ENCODE measurements at places on chromosomes 2 and 18.
A peak's percentile ranks its signal among the peaks of the same experiment; 100 is the strongest.

DNA sequence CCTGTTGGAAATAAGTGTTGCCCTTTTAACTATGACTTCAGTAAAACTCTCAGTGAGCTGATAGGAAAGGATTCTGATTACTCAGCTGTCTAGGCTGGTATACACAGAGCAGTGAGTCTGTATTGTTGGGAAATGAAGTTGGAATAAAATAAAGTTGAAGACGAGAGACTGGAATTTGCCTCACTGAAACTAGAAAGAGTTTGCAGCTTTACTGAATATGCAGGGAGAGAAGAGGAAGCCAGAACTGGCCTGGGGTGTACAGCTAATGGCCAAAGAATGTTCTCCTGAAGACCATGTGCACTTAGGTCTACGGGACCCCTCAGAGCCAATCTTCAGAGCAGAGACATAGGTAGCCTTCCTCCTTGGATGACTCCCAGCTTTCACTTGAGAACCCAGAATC lies 26.5 kb downstream of the EIF4E2 start:
- DNase-seq: peak; percentile 10

DNA sequence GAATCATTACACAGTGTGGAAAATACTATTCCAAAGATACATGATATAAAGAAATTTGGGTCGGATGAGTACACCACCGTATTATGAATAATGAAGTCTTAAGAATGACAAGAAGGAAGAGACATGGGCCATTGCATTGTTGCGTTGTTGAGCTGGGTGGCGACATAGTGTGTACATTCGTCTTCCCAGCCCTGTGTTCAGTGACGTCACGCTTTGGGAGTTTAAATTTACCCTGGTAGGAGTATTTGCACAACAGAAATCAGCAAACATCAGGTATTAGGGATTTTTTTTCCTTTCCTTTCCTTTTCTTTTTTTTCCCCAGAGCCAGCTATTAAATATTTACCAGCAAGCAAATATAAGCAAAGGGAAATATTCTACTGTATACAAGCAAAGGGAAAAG lies 347.2 kb upstream of the NETO1 start:
- no peak for DNase-seq

- no peak for DNase-seq
Measured at GRCh38 chr2:128781585-128782385, 463.1 kb upstream of the HS6ST1 start.

GRCh38 chr2:172091000-172091641 lies 5.8 kb downstream of the DLX1 start:
- no peak for DNase-seq

GRCh38 chr2:217372794-217373193 lies 512.9 kb upstream of the TNP1 start:
- no peak for DNase-seq

- DNase-seq: no peak
Measured at GRCh38 chr2:159266554-159266953, 19.9 kb downstream of the WDSUB1 start.

GRCh38 chr18:59448546-59448945 lies 89.5 kb upstream of the LMAN1 start:
- DNase-seq: no peak

GRCh38 chr2:38526195-38526594 lies 76.5 kb downstream of the HNRNPLL start:
- peak; percentile 35 for DNase-seq

DNA sequence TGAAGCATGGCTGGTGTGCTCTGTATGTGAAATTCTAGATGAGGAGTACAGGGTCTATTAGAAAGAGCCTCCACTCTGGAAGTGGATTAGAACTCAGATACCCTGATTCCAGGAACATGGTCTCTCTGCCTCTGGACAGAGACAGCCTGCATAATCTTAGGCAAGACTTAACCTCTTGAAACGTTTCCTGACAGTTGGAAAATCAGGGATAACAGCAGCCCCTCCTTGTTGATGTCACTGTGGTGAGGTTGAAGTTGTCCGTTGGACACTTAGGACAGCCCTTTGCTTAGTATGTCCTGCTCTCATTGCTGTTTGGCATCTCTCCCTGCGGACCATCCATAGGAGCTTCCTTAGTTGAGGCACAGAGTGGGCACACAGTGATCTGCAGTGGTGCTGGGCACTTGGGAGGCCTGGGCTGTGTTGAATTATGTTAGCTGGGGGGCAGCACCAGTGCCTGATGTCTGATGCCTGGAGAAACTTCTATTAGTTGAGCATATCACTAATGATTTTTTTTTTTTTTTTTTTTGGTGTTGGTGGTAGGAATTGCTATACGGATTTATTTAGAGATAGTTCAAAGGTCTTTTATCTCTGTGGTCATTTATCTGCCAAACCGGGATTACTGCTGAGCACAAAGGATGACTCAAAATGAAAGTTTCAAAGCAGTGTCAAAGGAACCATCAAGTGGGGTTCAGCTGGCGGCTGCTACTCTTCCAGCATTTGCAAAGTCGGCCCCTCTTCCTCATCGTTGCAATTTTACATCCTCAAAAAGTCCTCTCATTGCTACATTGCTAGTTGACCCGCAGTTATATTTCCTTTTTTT lies 28.8 kb downstream of the SETBP1 start:
- DNase-seq: no peak

DNA sequence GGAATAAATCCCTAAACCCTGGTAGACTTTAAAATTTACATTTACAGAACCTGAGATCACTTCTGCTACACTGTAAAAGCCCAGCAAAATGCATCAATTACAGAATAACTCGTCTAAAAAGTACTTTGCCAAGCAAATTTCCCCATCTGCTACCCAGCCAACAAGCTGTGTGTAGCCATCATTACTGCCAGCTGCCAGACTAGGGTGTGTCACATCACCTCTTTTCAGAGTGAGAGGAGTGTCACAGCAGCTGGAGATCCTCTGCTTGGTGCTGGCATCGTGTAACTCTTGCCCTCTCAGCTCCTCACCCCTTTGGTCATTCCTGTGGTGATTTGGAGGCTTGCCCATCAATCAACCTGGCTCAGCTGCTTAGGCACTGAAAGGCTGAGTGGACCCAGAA lies 340.4 kb upstream of the MMADHC start:
- no peak for DNase-seq

- peak; percentile 7 for DNase-seq
Measured at GRCh38 chr18:5295231-5295920, at the start of gene ZBTB14. Gene ZBTB14 (minus strand): TSS chr18:5295726. CDS start chr18:5293246, 2,480 bp downstream.

- no peak for DNase-seq
Measured at GRCh38 chr18:60064271-60064670, 164.5 kb downstream of the PMAIP1 start.

GRCh38 chr18:59623456-59624368 lies 73.5 kb downstream of the CCBE1 start:
- DNase-seq: peak; percentile 45

- DNase-seq: no peak
Measured at GRCh38 chr2:159832858-159833257, 34.9 kb upstream of the CD302 start.

DNA sequence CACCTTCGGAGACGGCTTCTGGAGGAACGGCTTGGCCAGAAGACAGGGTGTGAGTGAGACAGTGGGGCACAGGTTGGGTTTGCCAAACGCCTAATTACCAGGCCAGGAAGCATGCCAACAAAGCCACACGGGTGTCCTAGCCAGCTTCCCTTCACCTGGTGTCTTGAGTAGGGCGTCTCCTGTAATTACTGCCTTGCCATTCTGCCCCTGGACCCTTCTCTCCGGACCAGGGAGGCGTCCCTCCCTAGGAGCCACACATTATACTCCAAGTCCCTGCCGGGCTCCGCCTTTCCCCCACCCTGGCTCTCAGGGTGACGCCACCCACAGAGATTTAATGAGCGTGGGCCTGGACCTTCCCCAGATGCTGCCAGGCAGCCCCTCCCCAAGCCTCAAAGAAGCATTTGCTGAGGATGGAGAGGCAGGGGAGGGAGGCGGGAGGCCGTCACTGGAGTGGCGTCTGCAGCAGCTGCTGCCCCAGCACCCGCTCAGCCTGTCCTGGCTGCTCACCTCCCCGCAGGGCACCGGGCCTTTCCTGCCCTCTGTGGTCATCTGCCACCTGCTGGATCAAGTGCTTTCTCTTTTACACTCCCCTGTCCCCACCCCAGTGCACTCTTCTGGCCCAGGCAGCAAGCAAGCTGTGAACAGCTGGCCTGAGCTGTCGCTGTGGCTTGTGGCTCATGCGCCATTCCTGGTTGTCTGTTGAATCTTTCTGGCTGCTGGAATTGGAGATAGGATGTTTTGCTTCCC lies 20.7 kb downstream of the FOSL2 start:
- DNase-seq: no peak

- DNase-seq: no peak
Measured at GRCh38 chr2:241947401-241947800, 77.9 kb downstream of the RTP5 start.

GRCh38 chr2:27685577-27685976 lies 21.9 kb downstream of the SLC4A1AP start:
- DNase-seq: no peak

GRCh38 chr2:196105951-196106350 lies 37.3 kb upstream of the DNAH7 start:
- DNase-seq: no peak

DNA sequence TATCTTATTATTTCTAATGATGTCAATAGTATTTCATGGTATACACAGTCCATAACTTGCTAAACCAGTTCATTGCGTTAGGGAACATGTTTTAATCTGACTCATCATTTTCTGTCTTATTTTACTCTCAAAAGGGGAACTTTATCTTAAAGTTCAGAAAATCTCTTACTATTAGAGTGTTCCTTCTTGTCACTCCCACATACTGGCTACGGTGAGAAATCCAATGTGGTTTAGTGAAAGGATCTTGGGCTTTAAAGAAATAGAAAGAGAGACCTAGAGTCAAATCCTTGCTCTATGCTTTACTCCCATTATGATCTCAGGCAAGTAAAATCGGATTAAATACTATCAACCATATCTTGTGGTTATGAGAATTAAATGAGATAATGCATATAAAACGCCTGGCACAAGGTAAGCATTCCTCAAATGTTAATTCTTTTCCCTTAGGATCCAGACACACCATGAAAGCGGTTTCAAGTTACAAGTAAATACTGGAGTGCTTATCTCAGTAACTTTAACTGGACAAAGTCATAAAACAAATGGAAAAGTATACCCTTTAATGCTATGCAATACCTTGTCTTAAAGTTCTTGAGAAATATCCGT lies 576.0 kb downstream of the ARHGAP15 start:
- no peak for DNase-seq

DNA sequence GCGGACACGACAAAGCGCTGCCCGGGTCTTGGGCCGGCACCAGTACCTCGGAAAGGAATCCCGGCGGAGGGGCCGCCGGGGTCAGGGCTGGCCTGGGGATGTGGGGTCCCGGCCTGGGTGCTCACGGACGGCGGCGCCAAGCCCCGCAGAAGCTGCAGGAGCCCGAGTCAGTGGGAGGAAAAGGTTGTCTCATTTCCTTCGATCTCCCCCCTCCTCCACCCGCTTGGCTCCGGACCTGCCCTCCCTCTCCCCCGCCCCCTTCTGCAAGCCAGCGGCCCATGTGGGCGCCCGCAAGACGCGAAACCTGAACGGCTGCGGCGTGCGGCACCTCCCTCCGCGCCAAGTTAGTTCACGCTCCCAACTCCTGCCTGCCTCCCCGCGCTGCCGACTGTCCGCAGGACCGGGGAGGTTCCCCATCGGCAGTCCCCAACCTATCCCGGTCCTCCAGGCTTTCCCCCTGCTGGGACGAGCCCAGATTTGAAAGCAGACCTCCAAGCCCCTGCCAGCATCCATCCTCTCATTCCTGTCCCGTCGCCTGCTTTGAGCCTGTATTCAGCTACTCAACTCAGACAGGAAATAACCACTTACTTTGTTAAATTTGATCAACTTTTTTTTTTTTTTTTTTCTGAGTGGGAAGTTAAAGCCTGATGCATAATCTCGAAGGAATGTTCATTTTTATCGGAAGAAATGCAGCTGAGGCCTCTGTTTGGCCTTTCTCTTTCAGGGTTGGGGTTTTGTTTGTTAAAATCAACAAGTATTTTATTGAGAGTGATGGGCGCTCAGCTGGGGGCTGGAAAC lies at the start of gene EVA1A:
TSS of gene EVA1A (minus strand) at position 172 of the 798 bp plus-strand sequence. CDS start 42,799 bp downstream, outside the sequence.
- DNase-seq: peak; percentile 83

GRCh38 chr2:7825591-7826312 lies 856.1 kb upstream of the ID2 start:
- DNase-seq: peak; percentile 96

DNA sequence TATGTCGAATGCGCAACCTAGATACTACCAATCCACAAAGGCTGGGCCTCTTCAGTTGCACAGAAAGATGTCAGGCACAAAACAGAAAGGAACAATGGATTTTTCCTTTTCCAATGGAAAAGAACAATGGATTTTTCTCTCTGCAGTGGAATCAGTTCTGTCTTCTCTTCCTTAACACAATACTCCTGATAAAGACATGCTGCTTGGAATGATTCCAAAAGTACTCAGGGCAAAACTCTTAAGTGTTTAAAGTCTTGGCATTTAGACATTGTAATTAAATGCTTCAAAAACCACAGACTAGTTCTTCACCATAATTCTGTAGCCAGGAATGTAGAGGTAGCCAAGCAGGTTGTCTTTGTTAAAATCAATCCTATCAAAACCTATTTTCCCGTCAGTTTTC lies 46.7 kb upstream of the FLACC1 start:
- no peak for DNase-seq

- DNase-seq: no peak
Measured at GRCh38 chr2:225996462-225996828, 596.9 kb downstream of the NYAP2 start.

DNA sequence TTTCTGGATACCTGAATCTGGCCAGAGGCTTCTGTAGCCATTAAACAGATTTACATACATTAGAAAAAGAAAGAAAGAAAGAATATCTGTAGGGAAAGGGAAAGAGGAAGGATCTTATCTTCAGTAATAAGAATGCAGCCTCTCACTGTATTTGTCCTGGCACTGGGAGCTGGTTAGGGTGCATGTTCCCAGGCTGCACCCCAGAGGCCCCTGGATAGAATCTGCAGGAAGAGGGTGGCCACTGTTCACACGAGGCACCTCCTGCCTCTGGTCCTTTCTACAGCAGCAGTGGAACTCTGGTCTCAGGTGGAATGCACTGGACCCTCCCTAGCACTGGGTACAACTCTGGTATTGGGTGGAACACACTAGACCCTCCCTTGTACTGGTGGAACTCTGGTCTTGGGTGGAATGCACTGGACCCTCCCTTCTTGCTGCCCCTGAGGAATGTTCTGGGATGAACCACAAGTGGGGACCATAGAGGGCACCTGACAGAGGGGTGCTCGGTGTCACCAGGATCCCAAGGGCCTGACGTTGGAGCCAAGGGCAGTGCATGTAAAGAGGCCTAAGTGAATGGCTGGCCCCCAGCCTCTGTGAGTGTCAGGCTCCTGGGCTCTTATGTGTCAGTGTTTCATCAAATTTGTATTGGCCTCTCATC lies 27.4 kb upstream of the PXDN start:
- no peak for DNase-seq

GRCh38 chr18:48752928-48753327 lies 197.8 kb downstream of the SMAD7 start:
- DNase-seq: no peak
